NCI-H2107 (cell line): ENCODE measurements at places on chromosomes 5 and 9.

DNA sequence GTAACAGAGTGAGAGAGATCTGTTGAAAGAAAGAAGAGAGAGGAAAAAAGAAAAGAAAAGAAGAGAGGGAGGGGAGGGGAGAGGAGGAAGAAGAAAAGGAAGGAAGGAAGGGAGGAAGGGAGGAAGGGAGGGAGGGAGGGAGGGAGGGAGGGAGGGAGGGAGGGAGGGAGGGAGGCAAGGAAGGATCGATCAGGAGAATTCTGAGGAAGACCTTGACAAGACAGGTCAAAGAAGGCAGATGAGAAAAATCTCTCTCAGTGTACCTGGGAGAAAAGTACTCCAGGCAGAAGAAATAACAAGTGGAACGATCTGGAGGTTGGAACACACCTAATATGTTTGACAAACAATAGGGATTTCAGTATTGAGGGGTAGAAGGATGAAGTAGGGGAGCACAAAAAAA, 64.6 kb upstream of the SUSD1 start:
- DNase-seq, result no peak

DNA sequence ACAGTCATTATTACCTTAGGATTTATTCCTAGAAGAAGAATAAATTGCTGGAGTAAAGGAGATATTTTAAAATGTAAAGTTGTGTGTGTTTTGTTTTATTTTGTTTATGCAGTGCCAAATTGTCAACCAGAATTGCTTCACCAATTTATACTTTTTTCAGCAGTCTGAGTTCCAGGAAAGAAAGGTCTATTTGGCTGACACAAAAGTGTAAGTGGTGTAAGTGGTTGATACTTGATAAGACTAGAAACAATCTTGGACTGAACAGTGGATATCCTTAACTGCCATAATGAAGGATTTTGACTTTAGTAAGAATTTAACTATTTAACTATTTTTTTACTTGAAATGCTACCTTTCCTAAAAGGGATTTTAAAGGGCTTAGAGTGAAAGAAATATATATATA, 37.7 kb downstream of the TYRP1 start:
- no peak for DNase-seq

DNA sequence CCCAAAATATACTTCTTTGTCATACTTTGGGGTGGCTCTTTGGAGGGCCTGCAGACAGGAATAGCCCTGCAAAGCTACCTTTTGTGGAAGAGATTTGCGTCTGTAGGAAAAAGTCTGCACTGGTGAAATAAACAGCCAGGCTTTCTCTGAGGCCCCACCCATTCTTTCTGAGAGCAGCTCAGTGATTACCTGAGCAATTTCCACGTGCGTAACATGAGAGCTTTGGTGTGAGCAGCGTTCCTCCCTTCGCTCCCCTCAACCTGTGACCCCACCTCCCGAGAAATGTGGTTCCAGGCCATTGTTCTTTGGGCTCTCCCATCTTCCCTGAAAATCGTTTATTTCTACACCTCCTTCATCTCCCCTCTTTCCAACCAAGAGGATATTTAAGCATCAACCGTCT, 23.8 kb upstream of the FBP1 start:
- no peak for DNase-seq

- DNase-seq, result no peak
Observed at GRCh38 chr5:154677921-154678320, 77.3 kb upstream of the LARP1 start.
